ENCODE measurements at places on chromosomes 12 and 14.
A peak's percentile ranks its signal among the peaks of the same experiment; 100 is the strongest.

DNA sequence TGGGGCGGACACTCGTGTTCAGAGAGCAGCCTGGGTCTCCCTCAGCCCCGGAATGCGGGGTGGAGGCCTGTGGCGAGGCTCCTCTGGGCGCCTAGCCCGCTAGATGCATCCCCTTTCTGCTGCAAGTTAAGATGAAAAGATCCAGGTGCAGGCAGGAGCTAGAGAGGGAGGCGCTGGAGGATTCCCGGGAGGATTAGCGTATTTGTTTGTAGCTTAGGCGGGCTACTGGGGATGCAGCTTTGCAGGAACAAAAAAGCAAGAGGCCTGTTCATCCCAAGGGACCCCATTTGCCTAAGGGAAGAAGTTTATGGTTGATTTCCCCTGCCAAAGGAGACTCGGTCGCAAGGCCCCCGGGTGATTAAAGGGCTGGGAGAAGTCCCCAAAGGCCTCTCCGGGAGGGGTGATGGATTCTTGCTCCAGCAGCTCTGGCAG, 824 bp downstream of the CCDC177 start:
- peak; percentile 49 for DNase-seq

GRCh38 chr14:76918782-76919394, 92.7 kb downstream of the LRRC74A start:
- DNase-seq = no peak

GRCh38 chr12:113689047-113689610, 217.5 kb upstream of the LHX5 start:
- no peak for DNase-seq

GRCh38 chr14:71094722-71095121, 187.5 kb downstream of the PCNX1 start:
- no peak for DNase-seq

GRCh38 chr12:66014818-66015217, 115.7 kb downstream of the LLPH start:
- DNase-seq = no peak

- DNase-seq = no peak
These were observed 6.0 kb upstream of the SLC24A4 start for GRCh38 chr14:92316937-92317336.

GRCh38 chr12:76216585-76217472, 131.4 kb downstream of the BBS10 start:
- no peak for DNase-seq

DNA sequence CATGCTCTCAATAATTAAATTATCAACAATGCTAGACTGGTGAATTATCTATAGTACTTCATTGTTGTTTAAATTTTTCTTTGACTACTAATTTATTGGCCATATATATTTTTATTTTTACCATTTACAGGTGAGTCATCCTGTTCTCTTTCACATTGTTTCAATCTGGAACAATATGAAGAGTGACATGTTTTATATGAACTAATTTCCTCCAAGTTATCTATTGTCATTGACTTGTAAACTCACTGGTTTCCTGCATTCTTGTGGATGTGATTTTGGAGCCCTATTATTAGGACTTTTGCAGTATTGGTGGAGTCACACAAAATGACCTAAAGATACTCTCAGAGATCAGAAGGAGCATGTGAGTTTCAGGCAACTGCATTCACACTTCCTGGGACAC, 297.7 kb downstream of the AEBP2 start:
- no peak for DNase-seq

- DNase-seq = no peak
These were observed 6.6 kb upstream of the PPM1A start for GRCh38 chr14:60242429-60242828.

DNA sequence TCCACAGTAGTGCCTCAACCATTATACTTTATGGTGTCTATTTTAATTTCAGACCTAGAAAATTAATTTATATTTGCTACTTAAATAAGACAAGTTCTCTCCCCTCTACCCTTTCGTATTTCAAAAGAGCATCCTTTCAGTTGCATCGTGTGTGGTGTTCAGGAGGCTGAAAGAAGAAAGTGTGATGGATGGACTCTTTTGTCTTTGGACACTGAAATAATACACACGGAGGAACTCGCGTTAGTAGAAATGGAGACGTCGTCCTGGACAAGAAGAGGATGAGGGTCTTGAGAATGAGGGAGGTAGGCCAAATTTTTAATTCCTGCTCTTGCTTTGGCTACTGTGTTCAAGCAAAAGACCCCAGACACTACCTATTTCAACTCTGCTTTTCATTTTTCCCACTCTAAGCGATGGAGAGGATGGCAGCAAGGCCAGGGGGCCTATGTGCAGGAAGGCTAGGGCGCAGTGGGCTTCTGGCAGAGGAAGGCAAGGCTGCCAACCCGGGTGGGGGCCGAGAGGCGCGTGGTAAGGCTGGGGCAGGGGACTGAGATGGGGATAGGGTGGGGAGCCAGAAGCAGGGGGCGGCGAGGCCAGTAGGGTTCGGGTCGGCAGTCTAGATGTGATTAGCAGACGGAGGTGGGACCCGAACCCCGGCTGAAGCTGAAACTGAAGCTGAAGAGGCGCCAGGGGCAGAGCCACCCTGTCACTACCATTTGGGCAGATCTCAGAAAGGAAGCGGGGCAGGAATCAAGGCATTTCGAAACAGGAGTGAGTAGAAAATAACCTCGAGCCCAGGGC, 722 bp downstream of the TMED8 start:
- no peak for DNase-seq

DNA sequence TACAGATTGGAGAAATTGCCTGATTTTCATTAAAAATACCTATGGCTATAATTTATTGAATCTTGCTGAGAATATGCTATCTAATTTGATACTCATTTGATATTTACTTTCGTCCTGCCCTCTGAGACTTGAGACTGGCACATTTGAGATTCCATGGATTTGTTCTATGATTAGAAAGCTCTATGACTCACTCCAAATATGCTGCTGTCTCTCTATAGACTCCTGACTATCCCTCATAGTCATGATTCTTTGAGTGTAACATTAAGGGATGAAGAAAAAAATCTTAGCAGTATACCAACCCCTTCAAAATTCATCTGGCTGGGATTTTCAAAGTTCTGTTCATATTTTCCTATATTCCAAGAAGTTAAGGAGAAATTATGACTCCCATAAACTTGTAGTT, 191.9 kb downstream of the LRIG3 start:
- DNase-seq = no peak

DNA sequence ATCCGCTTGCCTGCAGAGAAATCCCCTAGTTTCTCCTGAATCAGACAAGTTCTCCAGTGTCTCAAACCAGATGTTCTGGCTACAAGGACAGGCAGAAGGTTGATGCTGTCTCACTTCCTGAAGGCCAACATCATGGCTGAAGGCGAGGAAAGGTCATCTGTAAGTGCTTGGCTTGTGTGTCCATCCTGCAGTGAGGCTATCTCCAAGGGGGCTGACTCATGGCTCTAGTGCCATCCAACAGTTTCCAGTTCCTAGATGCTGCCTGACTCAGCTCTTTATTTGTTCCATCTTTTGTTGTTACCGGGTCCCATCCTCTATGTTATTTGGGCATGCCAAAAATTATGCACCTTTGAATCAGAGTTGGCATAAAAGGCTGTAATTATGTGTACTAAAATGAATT, 232.1 kb upstream of the TBX3 start:
- no peak for DNase-seq

DNA sequence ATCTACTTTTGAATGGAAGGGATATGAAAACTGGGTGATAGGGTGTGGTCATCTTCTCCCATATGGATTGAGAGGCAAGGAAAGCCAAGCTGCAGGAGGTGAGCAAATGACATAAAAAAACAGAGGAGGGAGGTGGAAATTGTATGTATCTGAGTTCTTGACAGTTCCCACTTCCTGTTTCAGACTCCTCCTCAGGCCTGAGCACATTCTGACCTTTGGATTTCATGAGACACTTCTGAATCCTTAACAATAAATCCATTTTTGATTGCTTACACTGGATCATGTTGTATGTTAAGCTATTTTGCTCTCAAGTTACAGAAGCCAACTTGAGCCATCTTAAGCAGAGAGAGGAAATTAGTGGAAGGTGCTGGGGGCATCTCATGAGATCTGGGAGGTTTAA, 11.6 kb upstream of the SRSF5 start:
- no peak for DNase-seq

DNA sequence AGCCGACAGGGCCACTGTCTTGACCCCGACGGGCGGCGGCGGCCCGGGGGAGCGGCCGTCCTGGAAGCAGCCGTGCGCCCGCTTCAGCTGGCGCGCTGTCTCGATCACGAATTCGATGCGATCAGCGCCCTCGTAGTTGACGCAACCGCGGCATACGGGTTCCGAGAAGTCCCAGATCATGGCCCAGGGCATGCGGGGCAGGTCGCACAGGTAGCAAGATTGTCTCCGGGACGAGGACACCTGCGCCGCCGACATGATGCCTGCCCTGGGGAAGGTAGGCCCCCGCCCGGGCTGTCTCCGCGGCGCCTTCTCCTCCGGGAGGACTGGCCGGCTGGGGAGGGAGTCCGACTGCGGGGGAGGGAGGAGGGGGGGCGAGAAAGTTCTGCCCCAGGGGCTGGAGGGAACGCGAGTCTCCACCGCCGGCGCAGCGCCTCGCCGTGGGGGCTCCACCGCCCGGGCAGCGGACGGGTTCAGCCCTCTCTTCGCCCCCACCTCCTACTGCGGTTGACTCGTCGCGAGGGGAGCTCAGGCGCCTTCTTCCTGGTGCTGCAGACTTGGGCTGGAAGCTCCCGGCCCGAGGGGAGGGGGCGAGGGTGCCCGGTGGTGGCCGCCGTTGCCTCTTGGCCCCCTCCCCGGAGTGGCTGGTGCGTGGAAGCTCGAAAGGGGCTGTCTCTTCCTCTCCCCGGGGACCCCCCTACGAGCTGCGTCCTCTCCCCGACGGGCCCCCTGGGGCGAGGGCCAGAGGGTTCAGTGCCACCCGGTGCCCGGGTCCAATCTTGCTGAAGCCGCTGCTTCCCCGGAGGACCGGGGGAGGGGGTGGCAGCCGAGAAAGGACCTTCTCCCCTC, 747 bp downstream of the IRF2BPL start:
- DNase-seq = no peak

- no peak for DNase-seq
These were observed 9.7 kb upstream of the HCAR1 start for GRCh38 chr12:122740351-122740750.

GRCh38 chr14:22512106-22512814, 76.8 kb downstream of the DAD1 start:
- DNase-seq = no peak

DNA sequence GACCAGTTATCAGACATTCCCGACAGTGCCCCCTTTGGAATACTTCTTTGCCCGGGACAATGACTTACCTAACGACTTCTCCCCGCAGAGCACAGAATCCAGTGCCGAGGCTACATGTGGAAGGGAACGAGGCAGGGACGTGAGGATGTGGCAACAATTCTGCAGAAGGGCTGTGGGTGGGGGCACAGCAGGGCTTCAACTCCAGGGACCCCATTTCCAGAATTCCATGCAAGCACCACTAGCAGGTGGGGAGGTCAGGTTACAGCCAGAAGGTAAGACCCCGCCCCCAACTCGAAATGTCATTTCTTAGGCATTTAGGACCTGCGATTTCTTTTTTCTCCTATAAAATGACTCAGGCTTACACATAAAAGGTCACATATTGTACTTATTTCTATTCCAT, 207.9 kb downstream of the TMEM132C start:
- no peak for DNase-seq

DNA sequence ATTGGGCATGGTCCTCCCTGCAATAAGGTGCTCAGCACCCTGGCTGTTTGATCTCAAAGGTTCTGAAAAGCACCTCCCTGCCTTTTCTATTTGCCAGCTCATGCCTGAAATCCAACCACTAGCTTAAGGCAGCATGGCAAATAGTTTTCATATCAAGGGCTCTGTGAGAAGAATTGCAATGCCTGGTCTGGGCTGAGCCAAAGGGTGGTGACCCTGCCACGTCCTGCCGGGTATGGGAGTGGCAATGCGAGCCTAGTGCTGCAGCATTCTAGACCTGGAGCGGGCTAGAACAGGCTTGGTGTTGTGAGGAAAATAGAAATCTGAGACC, 2.3 kb upstream of the SCNN1A start:
- DNase-seq = no peak

- DNase-seq = no peak
These were observed 67.0 kb downstream of the C2CD5 start for GRCh38 chr12:22477166-22477893.

DNA sequence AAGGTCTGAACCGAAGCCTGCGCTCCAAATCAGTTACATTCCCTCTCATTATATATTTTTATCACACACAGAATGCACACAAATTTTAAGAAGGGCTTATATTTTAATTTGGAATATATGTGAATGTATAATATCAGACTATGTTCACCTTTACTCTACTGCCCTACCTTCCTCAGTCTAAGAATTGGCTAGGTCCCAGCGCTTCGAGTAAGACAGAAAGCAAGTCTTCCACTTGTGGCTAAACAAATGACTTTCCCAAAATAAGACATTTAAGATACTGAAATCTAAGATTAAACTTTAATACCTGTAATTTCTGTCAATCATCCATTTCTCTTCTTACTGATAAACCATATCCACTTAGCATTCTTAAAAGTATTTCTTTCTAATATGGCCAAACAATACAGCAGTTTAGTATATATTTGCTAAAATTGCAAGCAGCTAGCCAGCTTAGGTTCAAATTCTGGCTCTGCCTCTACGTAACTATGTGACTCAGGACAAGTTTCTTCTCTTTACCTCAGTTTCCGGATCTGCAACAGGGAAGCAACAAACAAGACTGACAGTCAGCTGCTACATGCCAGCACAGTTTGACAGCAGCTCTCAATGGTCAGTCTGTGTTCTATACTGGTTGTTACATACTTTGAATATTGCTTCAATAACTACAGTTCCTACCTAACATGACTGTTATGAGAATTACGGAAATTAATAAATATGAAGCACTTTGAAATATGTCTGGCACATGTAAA, 2.0 kb downstream of the INTS13 start:
- DNase-seq = no peak

DNA sequence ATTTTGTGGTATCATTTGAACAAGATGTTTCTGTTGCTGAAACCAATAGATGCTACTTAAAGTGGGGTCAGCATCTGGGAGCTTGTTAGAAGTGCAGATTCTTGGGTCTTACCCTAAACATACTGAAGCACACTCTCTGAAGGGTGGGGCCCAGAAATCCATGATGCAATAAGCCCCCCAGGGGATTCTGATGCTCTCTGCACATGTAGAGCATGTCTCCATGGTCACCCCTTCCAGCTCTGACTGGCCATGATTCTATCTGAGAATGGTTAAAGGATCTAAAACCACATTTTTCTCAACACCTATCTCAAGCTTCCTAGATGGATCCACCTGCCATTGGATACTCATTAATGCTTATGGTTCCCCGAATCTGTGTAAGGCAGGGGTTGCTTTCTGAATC, 20.4 kb downstream of the JDP2 start:
- DNase-seq = no peak

All from NCI-H1930 (cell line).